CD4-positive, alpha-beta T cell treated with Interleukin-15 for 4 hours (primary cell): ENCODE measurements at places on chromosomes 2 and 18.

DNA sequence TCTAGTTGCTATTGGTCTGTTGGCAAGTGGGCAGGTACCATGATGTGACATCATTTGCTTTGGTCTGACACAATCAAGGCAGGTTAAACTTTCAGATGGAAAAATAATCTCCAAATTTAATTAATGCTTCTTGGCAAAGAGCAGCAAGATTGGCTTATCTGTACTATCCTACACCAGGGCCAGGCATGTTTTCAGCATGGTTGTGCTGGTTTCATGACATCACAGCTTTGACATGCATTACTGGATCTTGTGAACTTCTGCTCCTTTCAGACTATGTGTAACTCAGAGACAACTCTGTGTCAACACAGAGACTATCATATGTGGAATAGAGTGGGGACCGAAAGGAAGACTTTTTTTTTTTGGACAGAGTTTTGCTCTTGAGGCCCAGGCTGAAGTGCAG lies 520.5 kb downstream of the TDRD15 start:
- DNase-seq = no peak

- DNase-seq = no peak
These were observed 199.4 kb downstream of the LRRTM1 start for GRCh38 chr2:80105015-80105640.

DNA sequence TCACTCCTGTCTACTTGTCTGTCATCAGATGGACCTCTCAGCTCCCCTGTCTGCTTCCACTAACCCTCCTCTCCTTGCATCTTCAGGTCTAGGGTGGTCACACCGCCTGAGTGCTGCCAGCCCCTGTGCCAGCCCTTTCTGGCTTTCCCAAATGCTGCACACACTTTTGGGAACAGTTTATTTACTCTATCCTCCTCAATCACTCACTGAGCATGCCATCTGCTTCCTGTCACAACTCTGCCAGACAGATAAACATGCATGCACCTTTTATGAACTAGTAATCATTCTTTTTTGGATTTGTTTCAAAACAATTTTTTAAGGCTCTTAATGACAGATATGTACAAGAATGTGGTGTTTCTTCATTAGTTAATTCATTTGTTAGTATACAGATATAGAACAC lies 56.3 kb upstream of the CCDC195 start:
- DNase-seq = no peak

DNA sequence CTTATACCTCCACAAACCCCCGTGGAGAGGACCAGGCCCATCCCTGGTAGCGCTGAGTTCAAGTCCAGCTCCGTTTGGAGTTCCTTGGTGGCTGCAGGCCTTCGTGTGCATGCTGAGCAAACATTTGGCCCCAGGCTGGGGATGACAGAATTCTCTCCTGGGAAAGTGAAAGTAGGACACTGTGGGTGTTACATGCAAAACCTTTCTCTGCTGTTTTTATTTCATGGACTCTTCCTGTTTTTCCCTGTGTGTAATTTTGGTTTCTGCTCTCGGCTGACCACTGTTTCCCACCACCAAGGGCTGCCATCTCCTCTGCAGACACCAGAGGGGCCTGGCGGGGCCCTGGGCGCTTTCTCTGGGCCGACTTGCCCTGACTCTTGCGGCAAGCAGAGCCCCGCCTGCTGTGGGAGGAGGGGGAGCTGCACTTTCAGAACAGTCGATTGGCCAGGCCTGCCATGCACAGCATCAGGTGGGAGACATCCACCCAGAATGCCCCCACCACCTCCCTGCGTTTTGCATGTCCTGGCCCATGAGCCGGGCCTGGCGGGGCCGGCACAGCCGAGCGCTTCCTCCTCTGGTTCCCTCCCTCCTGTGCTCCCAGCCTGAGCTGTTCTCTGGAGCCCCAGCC lies 102.4 kb downstream of the CABLES1 start:
- no peak for DNase-seq

- no peak for DNase-seq
These were observed 2.6 kb upstream of the ACAA2 start for GRCh38 chr18:49815927-49816326.

DNA sequence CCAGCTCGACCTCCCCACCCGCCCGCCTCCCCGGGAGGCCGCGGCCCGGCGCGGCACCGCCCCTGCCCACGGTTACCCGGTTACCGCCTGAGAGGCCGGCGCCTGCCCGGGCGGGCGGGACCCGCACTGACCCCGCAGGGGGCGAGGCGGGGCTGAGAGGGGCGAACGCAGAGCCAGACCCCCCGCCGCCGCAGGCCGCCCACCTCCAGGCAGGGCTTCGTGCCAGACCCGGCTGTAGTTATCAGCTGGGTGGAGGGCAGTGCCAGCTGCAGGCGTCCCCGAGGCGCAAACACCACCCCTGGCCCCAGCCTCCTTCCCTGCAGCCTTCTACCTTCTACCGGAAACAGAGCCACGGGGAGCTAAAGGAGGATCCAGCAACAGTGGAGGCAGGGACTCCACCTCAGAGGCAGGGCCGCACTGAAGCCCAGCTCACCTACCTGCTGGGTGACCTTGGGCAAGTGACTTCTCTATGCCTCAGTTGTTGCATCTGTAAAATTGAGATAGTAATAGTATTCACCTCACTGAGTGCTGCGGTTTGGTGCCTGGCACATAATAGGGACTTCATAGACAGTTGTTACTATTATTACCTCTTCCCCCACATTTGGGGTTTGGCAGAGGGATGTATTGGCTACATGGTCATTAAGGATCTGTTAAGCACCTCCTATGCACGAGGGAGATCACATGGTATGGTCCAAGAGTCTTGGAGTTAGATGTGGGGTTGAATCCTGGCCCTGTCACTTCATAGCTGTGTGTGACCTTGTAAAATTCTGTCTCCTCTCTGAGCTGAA lies 231.6 kb upstream of the SMAD2 start:
- DNase-seq = no peak
